ENCODE measurements at places on chromosomes 12 and 14.

GRCh38 chr12:106010741-106011140, 128.0 kb downstream of the NUAK1 start:
- DNase-seq: no peak

DNA sequence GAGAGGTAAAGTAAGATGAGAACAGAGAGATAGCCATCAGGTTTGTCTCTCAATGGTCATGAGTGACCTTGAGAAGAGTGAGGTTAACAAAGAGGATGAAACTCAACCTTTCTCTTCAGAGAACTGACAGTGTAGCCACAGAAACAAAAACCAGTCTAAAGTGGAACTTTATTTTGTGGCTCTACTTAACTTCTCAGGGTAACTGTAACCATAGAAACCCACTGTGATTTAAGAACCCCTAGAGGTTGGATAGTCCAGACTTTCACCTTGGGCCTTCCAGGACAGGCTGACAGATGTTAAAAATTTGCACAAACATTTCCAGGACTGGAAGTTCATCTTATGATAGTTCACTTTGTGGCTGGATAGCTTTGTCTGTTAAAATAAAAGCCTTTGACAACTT, 48.5 kb downstream of the ATP23 start:
- no peak for DNase-seq

DNA sequence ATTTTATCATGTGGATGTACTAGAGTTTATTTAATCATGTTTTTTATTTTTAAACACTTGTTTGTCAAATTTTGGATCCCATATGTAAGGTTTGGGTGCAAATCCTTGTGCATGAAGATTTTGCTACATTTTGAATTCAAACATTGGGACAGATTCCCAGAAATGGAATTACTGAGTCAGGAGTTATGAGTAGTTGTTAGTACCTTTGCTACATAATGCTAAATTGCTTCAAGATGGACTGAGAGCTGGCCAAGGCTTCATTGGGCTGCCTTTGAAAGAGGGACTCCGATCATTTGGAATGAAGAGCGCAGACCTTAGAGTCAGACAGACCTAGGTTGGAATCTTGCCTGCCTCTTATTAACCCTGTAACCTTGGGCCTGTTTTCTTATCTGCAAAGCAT, 154.9 kb upstream of the PWP1 start:
- DNase-seq: no peak

GRCh38 chr14:91374287-91374878, 43.2 kb downstream of the CCDC88C start:
- DNase-seq: no peak

DNA sequence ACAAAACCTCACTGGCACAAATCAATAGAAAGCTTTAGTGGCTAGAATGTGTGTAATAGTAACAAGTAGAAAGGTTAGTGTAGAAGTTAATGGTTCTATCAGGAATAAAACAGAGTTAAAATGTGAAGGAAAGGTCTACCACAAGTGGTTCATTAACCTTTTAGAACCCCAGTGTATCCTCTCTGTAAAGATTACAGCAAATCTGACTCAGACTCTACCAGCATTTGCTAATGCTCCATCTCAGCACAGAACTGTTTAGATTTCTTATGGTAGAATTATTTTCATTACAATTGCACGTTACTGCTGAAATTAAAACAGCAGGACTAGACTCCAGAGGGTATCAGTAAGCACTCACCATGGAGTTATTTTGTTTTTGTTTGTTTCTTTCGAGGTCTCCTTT, 609.0 kb upstream of the LMO3 start:
- no peak for DNase-seq

DNA sequence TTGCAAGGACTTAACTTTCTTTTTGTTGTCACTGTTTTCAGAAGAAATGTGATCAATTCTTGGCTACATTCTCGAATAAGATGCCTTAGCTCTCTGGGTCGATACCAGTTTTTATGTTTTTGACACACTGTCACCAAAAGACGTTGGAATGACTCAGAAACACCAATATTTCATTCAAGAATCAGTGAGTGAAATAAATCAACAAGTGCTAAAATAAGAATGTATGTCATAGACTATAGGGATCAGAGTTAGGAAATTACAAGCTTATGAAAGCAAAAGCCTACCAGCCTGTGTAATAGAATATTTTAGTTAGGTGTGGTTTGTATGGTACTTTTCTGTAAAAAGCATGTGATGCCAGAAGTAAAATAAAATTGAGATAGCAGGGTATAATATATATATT, 17.8 kb downstream of the PPHLN1 start:
- no peak for DNase-seq

DNA sequence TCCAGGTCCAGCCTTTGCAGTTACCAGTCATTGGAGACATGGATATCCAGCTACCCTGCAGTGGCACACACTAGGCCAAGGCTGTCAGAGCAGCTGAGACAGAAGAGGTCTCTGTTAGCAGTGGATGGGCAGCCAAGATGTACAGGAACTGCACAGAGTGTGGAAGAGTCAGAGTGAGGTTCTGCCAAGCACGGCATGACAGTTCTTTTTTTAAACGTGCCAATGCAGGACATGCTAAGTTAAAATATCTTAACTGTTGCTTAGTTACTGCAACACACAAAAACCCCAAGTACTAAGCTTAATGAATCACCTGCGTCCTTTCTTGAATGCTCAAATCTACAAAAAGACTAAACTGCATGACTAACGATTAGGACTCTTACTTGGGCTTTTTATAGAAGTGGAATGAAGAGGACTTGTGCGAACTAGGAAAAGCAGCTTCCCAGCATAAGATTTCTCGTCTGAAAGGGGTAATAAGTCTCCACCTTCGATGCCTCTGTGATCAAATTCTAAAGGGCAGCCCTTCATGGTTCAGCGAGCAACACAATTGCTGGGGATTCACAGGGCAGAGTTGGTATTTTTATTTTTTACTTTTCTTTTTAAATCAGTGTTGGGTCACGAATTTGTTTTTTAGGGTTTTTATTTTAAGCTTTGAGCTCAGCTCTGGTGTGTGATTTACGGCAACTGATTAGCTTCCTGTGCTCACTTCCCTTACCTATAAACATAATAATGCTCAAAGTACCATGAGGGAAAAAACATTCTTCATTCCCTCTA, 20.6 kb downstream of the MAPK1IP1L start:
- peak; percentile 63 for DNase-seq

DNA sequence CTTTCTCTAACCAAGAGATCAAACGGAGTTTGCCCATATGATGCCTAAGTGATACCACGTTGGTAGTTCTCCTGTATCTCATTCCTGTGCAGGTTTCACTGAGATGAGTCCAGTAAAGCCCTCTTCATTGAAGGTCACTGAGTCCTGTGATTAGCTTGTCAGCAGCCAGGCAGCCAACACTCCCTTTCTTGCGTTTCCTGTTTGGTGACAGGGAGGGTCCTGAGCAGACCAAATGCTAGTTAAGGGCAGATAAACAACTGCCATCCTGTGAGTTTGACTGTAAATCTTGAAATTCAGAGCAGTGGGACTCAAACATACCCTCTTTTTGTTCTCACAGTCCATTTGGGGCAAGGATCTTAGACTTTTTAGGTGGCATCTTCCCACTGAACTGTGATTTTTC, 39.4 kb downstream of the ZNF641 start:
- no peak for DNase-seq

DNA sequence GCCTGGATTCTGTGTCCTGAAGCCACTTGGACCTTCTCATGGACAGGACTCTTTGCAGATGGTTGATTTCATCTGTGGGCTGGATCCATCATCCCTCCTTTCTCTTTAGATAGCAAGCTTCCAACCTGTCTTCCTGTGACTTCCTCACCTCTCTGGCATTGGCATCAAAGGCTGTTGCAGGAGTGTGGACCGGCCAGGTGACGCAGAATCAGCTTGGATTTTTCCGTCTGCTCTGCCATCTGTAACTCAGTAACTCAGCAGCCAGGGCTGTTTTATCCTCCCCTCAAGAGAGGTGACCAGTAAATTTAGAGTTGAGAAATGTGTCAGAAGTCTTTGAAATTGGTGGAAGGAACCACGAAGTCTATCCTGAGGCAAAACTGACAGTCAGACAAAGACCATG, 701.7 kb upstream of the TMEM132C start:
- no peak for DNase-seq

DNA sequence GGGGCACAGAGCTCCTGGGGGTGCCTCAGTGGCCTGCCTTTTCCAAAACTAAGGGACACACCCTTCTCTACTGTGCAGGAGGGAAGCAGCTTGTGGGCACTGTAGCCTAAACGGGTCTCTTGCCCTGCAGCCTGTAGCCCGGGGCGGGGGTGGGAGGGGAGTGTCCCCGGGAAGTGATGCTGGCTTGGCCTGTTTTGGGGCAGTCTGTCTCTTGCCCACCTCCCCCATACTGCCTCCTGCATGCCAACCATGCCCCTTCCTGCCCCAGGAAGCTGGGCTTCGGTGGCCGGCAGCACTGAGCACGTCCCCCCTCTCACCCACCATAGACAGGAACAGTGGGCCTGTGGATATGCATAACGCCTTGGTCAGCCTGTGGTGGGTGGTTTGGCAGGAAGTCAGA, 43.4 kb downstream of the PRIMA1 start:
- DNase-seq: no peak

DNA sequence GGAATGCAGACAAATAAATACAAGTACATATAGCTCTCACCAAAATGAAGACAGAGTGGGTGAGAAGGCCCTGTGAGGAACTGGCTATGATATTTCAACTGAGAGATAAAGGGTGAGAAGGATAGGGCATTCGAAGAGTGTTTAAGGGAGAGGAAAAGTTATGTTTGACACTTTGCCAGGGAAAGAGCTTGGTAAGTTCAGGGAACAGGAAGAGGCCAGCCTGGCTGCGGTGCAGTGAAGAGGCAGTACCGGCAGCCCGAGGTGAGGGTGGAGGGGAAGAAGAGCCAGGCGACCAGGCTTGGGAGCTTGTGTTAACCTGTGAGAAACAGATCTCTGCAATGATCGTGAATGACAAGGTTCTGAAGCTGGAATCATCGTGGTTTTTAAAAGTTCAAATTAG, 84.7 kb upstream of the RFX4 start:
- no peak for DNase-seq

- DNase-seq: no peak
Measured at GRCh38 chr14:63277591-63278183, 41.0 kb downstream of the GPHB5 start.

GRCh38 chr14:32707742-32708500, 230.8 kb upstream of the NPAS3 start:
- no peak for DNase-seq
